ENCODE measurements at places on chromosomes 12 and 14.

DNA sequence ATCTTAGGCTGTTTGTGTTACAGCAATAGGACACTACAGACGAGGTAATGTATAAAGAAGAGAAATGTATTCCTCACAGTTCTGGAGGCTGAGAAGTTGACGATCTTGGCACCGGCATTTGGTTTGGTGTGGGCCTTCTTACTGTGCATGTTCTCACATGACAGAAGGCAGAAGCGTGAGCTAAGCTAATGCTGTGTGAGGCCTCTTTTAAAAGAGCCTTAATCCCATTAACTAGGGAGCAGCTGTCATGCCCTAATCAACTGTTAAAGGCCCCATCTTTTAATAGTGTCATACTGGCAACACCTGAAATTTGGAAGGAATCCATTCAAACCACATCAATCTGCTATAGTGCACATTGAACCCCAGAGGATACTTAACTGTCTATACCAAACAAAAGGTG, 992.9 kb downstream of the GALC start:
- no peak for DNase-seq

DNA sequence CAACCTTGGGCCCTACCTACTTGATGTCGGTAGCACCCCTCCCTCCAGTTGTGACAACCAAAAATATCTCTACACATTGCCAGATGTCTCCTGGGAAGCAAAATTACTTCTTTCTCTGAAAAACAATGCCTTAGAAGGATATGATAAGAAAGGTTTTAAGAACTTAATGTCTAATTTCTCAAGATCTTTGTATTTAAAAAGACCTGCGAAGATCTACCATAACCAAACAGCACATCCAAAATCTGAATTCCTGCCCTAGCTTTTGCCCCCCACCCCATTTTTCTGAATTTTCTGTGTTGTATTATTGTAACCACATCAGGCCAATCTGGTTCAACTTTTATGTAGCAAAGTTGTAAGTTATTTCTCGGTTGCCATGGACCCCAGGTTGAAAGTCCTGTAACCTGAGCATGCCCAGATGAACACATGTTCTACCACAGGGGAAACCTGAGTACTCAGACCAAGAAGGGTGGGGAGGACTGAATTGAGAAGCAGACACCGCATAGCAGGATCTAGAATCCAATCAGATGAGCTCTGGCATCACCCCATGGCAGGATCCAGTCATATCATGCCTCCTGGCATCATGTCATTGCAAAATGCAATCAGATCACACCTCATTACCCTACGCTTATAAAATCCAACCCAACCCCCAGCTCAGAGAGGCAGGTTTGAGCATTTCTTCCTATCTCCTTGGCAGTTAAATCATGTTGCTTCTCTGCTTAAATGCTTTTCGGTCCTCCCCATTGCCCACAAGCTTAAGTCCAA, 8.7 kb downstream of the TMEM253 start:
- no peak for DNase-seq

DNA sequence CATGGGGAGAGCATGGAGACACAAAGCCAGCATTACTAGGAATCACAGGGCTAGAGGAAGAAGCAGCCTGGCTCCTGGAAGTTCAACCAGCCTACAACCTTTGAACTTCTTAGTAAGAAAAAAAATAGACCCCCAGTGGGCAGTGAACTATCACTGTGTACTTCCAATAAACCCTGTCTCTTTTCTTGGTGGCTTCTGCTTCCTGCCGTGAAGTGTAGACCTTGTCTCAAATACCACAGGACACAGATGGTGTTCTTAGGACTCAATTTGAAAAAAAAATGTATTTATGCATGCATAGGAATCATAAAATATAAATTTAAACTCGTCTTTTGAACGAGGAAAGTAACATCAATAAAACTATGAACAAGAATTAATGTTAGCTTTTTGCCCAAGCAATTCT, 3.6 kb upstream of the PTGER2 start:
- no peak for DNase-seq

DNA sequence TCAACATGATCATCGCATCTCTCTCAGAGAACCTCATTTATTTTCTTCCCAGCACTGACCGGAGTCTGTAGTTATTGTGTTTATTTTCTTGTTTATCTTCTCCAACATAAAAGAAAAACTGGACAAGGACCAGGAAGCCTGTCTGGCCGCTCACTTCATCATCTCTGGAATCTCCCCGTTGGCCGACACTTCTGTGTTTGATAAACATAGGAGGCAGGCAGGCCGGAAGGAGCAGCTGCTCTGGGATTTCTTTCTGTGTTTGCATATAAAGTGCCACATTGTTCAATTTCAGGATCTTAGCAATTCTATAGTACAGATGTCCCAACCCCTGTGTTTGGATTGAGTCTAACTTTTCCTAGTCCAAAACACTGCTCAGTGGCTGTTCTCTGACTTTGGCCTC, 53.3 kb downstream of the ACACB start:
- DNase-seq: no peak

- DNase-seq: no peak
These were observed 472.5 kb downstream of the ADAMTS20 start for GRCh38 chr12:43079476-43079875.

DNA sequence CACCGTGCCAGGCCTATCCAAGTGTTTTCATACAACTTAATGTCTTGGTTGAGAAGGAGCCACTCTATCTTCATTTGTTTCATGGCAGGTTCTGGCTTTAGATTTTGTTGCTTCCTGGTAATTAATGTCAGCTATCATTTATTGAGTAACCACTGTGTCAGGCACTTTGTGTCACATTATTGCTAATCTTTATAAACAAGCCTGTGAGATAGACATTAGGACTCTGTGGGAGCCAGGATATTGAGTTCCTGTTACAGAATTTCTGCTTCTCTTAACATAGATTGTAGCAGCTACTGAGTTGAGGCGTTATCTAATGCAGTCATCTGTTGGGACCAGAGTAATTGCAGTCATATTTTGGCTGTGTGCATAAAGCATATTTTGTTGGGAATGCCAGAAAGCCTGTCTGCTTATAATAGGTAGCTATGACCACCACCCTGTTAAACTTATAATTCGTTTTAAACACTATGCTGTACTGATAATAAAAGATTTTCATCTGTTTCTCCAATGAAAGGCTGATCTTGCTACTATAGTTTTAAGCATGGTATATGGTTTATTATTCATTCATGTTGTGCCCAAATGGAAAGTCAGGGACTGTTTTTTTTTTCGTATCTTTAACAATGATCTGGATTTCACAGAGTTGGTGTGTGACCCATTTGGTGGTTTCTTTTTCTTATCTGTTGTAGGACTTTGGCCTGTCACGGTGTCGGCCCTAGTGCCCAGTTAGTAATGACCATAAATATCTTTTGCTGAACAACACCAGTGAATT, 432.6 kb downstream of the PCNX1 start:
- DNase-seq: no peak

GRCh38 chr12:66679461-66680084, 697 bp upstream of the GRIP1 start:
- no peak for DNase-seq

- no peak for DNase-seq
These were observed 31.4 kb downstream of the PPFIBP1 start for GRCh38 chr12:27555361-27555760.

- DNase-seq: no peak
These were observed 106.8 kb upstream of the EVL start for GRCh38 chr14:99958380-99958779.

GRCh38 chr12:58458102-58458501, 462.2 kb downstream of the LRIG3 start:
- DNase-seq: no peak

GRCh38 chr12:130573766-130574165, 142.3 kb downstream of the RIMBP2 start:
- no peak for DNase-seq

- no peak for DNase-seq
These were observed 195.7 kb downstream of the RBM19 start for GRCh38 chr12:113770389-113770865.

DNA sequence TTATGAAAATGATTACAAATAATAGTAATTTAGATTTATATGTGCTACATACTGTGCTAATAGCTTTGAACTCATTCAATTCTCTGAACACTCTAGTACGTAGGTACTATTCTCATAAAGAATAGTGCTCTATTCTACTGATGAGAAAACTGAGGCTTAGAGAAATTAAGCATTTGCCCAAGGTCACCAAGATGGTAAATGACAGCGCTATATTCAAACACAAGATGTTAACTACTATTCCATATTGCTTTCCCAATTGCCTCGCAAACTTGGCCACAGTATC, 182.9 kb upstream of the GZMB start:
- no peak for DNase-seq

- no peak for DNase-seq
These were observed 3.4 kb downstream of the RTL1 start for GRCh38 chr14:100899884-100900771.
